Stimulated activated CD4-positive, alpha-beta T cell treated with anti-CD3 and anti-CD28 coated beads, Interleukin-4, amount 100 ng/mL, for 48 hours (primary cell): ENCODE measurements at places on chromosomes 6 and 20.

DNA sequence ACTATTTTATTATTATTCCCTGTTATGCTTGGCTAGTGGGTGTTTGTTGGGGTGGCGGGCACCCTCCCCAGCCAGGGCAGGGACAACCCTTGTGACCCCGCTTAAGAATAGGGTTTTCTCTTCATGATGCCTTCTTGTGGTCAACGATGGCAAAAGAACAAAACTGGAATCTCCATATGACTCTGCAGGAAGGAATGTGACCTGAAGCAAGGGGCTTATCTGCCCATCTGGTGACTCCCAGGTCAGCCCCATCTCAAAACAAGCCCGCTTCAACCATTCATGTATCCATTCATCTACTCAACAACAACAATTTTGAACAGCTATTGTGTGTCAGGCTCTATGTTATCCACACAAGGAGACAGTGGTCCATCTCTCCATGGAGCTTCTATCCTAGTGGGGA is 30.9 kb upstream of the TGM6 start:
- no peak for DNase-seq

DNA sequence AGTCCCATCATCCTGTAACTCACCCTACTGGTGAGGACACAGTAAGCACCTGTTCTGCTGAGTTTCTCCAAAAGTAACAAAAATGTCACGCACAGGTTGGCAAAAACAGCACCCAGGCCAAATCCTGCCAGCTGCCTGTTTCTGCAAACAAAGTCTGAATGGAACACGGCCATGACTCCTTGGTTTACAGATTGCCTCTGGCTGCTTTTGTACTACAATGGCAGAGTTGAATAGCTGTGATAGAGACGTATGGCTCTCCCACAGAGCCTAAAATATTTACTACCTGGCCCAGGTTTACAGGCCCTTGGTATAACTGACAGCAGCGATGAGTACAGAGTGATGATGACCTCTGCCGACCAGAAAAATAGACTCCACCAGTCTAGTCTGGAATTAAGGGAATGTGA is 52.6 kb downstream of the CNKSR3 start:
- no peak for DNase-seq

DNA sequence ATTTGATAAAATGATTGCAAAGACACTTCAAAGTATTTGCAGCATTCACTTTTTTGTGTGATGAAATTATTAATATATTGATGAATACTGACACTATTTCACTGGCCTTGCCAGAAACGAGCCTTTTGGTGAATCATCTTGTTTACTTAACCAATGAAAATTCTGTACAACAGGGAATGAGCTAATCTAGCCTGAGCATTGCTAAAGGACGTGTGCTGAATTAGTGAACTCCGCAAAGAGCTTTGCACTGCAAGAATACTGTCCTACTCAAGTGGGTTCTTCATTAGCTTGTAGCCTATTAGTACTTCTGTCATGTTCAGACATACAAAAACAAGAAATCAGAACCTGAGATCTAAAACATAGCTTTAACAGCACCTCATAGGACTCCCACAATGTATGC is 172.0 kb upstream of the NRSN1 start:
- no peak for DNase-seq

DNA sequence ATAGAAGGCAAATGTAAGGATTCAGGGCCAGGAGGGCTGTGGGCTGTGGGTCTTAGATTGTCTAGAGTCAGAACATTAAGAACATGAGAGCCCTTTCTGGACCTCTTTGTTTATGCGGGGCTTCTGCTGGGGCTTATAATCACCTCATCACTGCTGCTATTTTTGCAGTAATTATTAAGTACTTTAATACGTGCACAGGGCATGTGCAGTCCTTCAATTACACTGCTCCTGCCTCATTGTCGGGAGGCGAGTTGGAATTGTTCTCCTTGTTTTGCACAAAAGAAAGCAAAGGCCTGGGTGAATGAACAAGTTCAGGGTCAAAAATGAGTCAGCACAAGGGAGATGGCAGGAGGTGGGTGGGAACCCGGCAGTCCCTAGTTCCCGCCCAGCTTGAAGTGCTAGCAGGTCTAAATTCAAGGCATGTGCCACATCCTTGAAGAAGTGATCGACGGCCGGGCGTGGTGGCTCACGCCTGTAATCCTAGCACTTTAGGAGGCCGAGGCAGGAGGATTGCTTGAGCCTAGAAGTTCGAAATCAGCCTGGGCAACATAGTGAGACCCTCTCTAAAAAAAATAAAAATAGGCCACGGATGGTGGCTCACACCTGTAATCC is 34.4 kb upstream of the PTPN1 start:
- DNase-seq, result no peak

- peak; percentile 72 for DNase-seq
These were observed 13.7 kb upstream of the FAM83C start for GRCh38 chr20:35305682-35306556.

GRCh38 chr20:61478094-61478493 is 226.0 kb downstream of the CDH4 start:
- DNase-seq, result no peak

GRCh38 chr6:111971181-111971841 is 82.6 kb upstream of the CCN6 start:
- DNase-seq, result no peak

DNA sequence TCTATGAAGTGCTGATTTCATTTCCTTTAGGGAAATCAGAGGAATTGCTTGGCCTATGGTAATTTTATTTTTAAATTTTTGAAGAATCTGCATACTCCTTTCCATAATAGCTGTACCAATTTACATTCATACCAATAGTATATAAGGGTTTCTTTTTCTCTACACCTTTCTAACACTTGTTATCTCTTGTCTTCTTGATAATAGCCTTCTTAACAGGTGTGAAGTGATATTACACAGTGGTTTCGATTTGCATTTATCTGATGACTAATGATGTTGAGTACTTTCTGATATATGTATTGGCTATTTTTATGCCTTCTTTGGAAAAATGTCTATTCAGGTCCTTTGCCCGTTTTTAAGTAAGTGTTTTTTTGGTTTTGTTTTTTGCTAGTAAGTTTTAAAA is 40.8 kb downstream of the SMAP1 start:
- no peak for DNase-seq

GRCh38 chr6:133099573-133099972 is 141.6 kb upstream of the EYA4 start:
- DNase-seq, result no peak

DNA sequence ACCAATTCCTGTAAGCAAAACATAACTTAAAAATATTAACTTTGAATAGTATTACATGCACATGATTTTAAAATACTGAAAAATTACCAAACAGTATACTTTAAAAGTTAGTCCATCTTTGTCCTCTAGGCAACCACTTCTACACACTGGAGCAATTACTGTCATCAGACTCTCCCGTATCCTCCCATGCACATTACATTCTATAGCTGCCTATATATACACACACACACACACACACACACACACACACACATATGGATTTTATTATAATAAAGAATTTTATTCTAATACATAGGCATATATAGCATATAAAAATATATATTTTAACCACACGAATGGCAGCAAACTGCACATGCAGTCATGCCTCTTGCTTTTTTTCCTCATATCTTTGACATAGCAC is 8.2 kb downstream of the REV3L start:
- DNase-seq, result no peak

- no peak for DNase-seq
These were observed 6.2 kb upstream of the BANF2 start for GRCh38 chr20:17693444-17694001.

- no peak for DNase-seq
These were observed 20.9 kb upstream of the KCNG1 start for GRCh38 chr20:51043811-51044210.

GRCh38 chr6:6866656-6867403 is 240.9 kb upstream of the RREB1 start:
- no peak for DNase-seq

GRCh38 chr6:42664718-42665117 is 57.7 kb downstream of the PRPH2 start:
- DNase-seq, result no peak

DNA sequence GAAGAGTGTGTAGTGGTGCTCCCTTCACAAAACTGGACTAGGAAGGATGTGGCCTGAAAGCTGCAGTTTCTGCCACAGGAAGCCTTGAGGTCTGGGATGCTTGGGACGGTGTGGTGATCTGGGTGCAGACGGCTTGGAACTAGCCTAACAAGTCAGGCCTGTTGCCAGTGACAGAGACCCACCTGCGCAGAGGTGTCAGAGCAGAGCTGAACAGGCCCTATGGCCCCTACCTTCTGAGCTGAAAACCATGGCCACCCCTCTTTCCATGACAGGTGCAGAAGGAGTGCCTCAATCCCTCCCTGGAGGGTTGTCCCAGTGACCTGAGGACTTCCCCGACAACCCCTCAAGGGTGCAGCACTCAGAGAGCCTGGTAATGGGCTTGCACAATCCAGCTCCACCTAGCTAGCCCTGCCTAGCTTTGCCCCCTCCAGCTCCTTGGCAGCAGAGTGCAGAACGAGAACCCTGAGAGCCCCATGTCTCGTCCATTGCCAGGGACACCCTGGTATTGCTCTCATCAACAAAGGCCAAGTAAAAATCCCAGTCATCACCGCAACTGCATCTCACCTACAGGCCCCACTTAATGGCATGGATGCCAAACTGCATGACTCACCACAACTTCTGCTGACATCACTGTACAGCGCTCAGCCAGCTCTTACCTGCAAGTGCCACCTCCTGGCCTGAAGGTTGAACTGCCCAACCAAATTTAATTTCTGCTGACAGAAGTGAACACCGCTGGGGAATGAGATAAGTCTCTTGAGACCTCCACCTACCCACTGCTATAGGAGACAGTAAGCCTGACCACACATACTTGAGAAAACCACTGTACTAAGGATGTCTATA is 563.1 kb downstream of the TFAP2A start:
- DNase-seq, result no peak

DNA sequence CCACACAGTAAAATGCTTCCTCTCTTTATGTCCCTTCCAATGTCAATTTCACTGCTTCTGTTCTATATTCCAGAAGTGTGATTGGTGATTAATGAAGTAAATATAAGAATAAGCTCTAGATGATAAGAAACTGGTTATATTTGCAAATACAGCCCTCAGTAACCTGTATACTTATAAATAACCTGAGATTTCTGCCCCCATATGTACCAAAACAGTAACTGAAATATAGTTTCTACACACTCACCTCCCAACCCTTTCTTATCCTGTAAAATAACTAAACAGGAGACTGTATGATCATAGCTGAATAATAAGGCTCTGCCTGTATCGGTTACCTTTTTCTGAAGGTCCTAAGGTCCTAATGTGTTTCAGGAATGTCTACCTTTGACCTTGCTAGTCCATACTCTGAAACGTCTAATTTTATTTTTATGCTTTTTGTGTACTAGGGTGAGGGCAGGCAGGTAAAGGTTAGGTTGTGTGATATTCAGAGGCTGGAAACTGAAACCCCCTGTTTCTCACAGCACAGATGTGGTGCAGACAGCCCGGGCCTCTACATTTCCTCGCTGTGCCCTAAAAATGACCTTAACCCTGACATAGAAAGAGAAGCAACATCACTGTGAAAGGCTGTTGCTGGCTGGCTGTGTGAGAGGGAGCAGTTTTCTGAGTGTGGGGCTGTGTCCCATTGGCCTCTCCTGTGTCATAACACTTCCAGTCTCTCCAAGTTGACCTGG is 378.8 kb downstream of the CENPW start:
- no peak for DNase-seq

DNA sequence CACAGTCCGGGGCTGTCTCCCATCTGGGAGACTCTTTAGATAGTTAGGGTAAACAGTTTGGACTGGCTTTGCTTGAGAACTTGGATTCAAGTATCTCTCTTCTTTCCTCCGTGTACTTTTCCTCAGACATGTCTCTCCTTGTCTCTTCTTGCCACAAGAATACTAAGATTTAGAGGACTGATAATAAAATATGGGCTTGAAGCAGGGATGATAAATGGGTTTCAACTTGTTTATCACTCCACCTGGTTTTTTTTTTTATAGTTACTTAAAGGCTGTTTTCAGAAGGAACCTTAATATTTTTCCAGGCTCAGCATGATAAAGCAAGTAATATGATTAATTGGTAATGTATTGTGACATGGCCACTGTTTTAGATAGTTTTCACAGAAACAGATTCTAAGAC is 40.9 kb upstream of the KIF13A start:
- no peak for DNase-seq

DNA sequence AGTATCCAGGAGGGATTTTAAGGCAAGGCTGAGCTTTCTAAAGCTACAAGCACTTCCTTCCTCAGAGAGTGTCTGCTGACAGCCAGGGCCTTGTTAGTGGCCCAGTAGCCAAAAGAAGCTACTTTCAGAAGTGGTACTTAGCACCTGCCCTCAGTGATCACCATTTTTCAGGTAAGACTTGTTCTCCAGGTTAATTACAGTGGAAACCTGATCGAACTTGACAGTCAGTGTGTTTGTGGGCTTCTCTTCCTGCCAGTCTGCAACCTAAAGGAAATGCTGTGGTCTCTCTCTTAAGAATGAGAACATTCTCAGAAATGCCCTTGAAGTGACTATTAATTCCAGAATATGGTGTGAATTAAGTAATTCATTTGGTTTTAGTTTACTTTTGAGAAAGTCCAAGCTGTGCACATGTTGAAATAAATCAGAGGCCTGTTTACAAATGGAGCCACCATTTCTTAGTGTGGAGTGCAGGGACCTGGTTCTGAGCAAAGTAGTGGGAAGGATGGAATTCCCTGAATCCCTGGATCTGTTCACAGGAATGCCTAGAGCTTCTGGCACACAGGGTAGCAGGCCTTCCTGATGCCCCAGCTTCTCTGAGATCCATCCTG is 185.3 kb upstream of the AGPAT4 start:
- no peak for DNase-seq

GRCh38 chr6:132746048-132746447 is 11.7 kb downstream of the VNN2 start:
- DNase-seq, result no peak

DNA sequence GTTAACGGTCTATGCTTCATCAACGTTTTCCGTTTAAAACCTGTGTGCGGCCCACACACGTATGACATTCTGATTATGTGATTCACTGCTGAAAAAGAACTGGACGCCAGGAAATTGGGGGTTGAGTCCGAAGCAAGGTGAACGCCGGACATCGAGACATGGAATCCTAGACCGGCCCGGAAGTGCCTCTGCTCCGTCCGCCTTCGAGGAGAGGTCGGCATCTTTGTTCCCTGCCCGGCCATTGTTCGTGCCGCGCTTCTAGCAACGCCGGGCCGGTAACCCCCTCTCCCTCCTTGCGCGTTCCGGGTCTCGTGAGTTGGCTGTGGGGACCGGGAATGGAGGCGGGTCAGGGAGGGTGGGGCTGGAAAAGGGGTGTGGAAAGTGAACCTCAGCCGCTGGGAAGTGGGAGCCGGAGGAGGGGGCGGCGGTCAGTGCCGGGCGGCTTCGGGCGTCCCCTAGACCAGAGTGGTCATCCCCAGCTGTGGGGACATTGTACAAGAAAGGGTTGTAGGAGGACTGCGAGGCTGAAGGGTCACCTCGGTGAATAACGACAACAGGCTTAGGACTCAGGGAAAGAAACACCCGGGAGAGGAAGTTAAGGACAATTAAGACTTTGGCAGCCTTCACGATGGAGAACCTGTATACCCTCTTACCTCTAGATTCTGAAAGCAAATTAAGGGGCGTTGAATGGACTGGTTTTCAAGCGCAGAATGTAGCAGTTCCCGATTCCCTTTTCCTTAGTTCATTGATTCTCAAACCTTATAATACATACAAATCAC is at the start of gene ZSCAN9:
TSS of gene ZSCAN9 (plus strand) at position 220 of the 779 bp plus-strand sequence. CDS start 1,810 bp downstream, outside the sequence.
- peak; percentile 38 for DNase-seq

- no peak for DNase-seq
These were observed 99.7 kb downstream of the CLIC5 start for GRCh38 chr6:45915780-45916468.
